Activated T-helper 1 cell treated with Interleukin-2 at 50 U/mL for 16 hours (primary cell): ENCODE measurements at places on chromosomes 1 and 21.

DNA sequence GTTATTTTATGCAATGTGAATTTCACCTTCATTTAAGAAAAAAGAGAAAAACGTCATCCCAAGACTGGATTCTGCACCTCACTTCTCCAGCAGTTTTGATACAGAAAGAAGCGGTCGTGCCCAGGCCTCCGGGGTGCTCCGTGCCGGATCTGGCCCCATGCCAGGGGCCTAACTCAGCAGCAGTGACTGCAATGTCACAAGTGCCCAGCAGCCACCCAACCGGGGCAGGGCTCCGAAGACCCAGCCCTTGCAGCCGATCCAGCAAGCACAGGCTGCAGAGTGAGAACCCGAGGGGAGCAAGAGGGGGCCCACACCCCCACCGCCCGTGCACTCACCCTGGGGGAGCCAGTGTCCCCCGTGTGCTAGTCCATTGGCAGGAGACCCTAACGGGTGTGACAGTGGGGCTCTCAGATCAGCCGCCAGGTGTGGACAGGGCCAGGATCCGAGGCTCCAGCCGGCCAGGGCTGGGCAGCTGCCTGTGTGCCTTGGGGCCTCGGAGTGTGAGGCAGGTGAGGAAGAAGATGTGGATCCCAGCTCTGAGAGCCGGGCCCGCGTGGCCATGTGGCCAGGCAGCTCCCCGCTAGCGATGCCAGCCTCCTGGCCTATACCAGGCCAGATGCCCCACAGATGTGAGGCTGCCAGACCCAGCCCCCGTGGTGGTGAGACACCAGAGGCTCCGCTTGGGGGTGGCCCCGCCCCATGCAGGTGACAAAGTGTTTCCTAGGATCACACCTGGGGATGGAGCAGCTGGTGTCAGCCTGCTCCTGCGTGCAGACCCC, 60.6 kb downstream of the MEGF6 start:
- no peak for DNase-seq

- no peak for DNase-seq
Observed at GRCh38 chr1:67771749-67772148, 61.5 kb downstream of the GNG12 start.

DNA sequence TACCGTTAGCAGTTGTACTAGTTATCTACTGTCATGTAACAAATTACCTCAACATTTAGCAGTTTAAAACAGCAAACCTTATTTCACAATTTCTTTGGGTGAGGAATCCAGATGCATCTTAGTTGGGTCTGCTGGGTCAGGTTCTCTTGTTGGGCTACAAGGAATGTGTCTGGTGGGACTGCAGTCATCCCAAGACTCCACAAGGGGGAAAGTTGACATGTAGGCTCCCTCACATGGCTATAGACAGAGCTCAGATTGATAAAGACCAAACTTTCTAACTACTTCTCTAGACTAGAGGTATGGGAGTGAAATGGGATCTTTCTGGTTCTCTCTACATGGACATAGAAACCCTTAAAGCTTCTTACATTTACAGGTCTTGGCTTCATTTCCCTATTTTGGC, 160.9 kb downstream of the UCK2 start:
- DNase-seq = no peak

DNA sequence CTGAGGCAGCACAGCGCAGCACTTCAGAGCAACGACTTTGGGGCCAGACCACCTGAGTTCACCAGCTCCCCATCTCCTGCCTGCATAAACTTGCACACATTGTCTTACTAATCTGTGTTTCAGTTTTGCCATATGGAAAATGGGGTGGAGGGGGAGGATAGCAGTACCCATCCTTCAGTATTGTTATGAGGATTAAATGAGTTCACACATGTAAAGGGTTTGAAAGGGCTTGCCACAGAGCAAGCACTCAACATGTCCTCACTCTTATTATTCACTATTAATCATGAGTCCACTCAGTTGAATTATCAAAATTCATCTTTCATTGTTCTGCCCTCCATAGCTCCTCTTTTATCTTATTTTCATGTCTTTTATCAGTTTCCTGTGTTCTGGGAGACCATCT, 40.1 kb upstream of the BMP8B start:
- DNase-seq = no peak

DNA sequence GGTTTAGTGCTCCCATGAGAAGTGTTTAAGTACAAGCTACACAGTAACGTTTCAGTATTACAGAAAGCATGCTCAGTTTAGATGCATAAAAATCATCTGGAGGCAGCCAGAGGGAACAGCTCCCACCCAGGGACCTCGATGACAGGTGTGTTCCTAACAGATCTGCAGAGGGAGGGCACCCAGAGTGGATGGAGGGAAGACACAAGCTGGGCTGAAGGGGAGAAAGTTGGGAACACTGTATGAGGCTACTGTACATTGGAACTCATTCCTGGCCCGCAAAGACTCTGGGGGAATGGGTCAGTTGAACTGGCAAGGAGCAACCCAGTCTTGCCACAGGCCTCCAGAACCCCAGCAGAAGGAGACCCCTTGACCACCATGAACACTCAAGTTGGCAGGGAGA, 52.4 kb downstream of the ZP4 start:
- DNase-seq = no peak

- DNase-seq = no peak
Observed at GRCh38 chr1:10744654-10745238, 51.7 kb downstream of the CASZ1 start.

DNA sequence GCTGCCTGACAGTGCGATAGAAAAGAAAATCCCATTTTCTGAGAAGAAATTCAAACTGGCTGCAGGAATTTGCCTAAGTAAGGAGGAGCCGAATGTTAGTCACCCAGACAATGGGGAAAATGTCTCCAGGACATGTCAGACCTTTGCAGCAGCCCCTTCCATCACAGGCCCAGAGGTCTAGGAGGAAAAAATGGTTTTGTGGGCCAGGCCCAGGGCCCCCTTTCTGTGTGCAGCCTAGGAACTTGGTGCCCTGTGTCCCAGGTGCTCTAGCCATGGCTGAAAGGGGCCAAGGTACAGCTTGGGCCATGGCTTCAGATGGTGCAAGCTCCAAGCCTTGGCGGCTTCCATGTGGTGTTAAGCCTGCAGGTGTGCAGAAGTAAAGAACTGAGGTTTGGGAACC, 14.6 kb downstream of the ZBTB21 start:
- no peak for DNase-seq

- DNase-seq = no peak
Observed at GRCh38 chr1:161921990-161922389, 101.7 kb downstream of the OLFML2B start.

GRCh38 chr1:203361945-203362719, 11.2 kb upstream of the FMOD start:
- no peak for DNase-seq

DNA sequence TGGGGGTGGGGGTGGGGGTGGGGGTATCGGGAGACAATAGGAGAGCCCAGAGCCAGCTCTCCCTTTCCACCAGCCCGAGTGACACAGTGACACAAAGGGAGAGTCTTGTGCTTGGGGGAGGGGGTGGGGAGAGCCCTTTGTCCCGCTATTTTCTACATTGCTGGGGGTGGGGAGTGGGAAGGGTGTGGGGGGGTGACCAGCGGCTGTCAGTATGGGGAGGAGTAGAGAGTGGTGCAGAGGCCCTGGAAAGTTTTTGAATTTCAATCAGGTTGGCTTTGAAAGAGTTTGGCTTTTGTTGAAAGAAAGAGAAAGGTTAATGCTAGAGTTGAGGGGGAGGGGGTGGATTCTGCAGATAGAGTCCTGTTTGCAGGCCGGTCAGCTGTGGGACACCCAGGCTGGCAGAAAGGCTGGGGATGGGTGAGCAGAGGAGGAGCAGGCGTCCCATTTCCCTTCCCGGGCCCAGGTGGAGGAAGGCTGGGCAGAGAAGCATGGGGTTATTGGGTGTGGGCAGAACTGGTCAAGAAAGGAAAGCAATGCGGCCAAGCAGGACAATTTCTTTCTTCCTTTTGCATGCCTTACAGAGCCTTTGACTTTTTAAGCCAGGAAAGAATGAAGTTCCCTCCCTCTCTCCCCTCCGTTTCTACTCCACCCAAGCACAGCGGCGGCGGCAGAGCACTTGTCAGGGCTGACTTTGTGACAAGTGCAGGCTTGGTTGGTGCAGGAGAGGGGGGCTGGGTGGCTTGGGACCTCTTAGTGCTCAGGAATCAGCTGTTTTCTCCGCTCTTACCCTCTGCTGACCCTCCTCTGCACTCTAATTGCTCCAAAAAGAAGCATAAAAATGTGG, 96.2 kb downstream of the RNF220 start:
- no peak for DNase-seq

- DNase-seq = no peak
Observed at GRCh38 chr1:103056423-103056822, 51.9 kb downstream of the COL11A1 start.

GRCh38 chr1:189693140-189693539, 784.5 kb downstream of the BRINP3 start:
- no peak for DNase-seq

DNA sequence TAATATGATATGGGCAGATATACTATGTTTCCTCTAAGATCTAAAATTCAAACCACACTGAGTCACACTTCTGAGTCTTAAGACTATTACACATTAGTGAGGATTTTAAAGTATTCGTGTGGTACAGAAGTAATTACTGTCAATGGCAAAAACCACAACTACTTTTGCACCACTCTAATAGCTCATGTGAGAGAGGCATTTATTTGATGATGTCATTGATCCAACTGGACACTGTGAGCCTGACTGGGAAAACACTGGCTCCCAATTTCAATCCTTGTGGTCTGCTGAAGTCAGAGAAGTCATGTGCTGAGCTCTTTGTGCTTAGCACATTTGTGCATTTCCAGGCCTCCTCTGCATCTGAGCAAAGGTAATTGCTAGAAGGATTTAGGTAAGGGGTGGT, 377.8 kb downstream of the USH2A start:
- DNase-seq = no peak

DNA sequence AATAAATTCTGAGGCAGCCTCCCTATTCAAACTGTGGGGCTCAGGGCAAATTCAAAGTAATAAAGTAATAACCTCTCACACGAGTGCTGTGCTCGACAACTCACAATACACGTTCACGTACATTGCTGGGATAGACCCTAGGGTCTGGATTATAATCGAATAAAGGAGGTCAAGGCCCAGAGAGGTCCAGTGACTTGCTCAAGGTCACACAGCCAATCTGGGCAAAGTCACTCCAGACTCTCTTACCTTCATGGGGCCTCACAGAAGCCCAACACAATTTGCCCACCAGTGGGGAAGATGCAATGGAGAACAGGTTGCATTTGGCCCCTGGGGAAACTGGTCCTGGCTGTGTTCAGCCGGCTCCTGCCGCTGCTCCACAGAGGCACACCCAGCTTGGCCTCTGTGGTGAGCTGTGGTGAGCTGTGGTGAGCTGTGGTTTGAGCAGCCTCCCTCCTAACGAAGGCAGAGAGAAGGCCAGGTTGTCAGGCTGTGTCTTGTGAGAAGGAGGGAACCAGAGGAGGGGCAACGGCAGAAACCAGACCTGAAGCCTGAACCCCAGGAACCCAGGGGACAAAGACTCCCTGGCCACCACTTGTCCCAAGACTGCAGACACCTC, 35.1 kb downstream of the NUAK2 start:
- DNase-seq = peak; percentile 61

- DNase-seq = no peak
Observed at GRCh38 chr1:234887016-234887900, 241.4 kb downstream of the TOMM20 start.

GRCh38 chr1:244181867-244182266, 130.8 kb downstream of the ZBTB18 start:
- no peak for DNase-seq

DNA sequence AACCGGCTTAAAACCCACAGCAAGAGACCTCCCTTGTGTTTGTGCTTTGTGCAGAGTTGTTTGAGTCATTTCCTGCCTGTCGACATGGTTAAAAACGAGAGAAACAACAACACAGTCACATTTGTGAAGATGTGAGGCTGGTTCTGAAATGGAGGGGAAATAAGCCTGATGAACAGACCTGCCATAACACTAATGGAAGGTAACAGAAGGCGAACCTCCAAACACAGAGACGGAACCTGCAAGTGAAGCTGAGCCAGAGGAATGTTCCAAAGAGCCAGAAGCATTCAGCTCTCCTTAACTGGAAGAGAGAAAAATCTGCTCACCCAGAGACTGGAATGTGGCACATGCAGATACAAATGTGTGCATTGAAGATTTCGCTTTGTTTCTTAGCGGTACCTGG, 53.2 kb upstream of the RAVER2 start:
- DNase-seq = no peak

GRCh38 chr1:2079396-2080085, 29.3 kb downstream of the PRKCZ start:
- no peak for DNase-seq

DNA sequence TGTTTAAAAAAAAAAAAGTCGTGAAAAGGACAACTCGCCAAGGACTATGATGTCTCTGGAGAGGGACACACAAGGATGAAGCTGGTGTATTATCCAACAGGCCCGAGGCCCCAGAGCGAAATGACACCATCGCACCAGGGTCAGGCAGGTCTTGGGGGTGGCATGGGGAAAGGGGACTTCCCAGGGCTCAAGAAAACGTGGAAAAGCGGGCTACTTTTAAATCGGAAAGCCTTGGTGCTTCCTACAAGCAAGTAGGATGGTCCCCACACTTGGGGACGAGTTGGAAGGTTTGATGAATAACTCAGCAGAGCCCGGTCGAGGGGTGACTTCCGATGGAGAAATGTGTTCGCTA, 505 bp upstream of the GNPAT start:
- no peak for DNase-seq

DNA sequence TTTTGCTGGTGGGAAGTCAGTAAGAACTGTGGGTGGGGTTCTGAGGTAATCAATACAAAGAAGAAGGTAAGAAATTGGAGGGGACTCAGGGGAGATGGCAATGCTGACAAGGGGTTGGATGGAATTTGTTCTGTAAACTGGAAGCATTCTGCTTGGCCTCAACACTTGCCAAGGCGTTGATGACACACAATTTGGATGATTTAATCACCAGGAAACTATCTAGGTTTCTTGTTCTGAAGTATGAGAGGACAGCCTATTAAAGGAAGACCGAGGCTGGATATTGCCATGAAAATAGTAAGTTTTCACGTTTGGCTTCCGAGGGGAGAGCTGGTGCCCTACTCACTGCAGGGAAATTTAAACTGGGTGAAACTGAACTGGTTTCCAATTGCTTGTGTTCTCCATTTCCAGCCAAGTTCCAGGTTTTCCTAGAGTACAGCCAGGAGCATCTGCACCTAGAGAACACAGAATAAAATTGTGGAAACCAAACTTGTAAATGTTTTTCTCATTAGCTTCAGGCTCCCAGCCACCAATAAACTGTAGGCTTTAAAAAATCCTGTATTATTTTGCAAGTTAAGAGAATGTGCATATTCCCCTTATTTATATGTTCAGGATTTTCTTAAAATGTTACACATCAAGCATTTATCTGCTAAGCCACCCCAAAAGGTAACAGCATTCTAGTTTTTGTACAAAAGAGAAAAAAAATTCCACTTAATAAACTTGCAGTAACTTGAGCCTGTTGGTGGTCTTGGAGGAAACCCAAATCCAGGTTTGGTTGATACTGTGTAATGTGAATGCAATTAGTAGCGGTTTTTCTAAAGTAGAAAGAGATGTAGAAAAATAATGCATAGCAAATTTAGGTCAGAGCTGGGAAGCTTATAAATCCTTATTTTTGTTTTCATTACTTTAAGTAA, 53.8 kb downstream of the ROR1 start:
- no peak for DNase-seq

GRCh38 chr1:89672489-89673183, 39.7 kb downstream of the LRRC8C start:
- DNase-seq = no peak
